ENCODE measurements at places on chromosomes 7 and 10.

DNA sequence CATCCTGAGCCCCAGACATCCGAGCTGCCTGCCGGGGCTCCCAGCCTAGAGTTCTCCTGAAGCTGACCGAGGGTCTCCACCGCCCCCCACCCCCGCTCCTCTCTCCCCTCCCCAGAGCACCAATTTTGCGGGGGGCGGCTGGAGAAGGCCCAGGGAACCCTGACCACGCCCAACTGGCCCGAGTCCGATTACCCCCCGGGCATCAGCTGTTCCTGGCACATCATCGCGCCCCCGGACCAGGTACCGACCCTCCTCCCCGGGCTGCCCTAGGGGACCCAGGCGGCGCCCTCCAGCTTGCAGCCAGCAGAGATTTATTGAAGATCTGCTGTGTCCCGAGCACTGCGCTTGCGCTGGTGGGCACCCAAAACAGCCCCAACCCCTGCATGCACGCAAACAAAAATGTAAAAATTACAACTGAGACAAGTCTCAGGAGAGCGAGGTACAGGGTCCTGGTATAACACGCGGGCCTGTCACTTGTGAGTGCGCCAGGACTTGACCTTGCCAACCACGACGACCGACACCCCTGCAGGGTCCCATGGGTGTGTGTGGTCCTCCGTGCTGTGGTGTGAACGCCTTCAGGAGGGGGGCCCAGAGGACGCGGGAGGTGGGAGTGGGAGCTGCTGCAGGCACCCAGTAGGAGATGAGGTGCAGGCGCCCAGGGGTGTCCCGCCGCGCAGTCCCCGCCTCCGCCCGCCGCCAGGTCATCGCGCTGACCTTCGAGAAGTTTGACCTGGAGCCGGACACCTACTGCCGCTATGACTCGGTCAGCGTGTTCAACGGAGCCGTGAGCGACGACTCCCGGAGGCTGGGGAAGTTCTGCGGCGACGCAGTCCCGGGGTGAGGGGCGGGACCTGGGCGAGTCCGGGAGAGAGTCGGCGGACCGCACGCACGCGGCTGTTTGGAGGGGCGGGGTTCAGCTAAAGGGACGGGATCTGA, 3.1 kb downstream of the PCOLCE start:
- DNase-seq = no peak

GRCh38 chr7:142557971-142558582, 191.2 kb upstream of the PRSS1 start:
- DNase-seq = no peak

DNA sequence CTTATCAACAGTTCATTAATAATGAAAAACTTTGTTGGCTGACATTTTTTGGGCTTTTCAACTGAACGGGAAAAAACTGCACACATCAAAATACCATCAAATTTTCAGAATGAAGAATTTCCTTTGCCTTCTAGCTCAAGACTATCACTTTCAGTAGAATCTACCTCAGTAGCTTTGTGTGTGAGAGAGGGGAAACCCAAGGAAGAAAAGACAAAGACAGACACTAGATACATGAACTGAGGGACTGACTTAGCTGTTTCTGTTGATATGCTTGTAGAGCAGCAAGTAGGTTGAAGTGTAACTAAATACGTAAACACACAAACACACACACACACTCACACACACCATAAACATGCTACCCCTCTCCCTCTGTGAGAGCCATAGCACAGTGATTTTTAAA, 257.1 kb downstream of the CDK14 start:
- no peak for DNase-seq

- DNase-seq = no peak
These were observed at the start of gene SP8 for GRCh38 chr7:20786779-20787659. TSS of gene SP8 (minus strand) at chr7:20786886. CDS start at chr7:20786798, 88 bp downstream.

GRCh38 chr7:99469381-99470065, 3.2 kb upstream of the ZNF789 start:
- no peak for DNase-seq

Data from omental fat pad (tissue), 4 donors.